Esophagus mucosa (tissue), 1 donor: ENCODE measurements at places on chromosomes 7 and 10.
A peak's percentile ranks its signal among the peaks of the same experiment; 100 is the strongest.

- peak; percentile 39 for ATAC-seq
Observed at GRCh38 chr7:86949052-86949778, 110.2 kb downstream of the ELAPOR2 start.

DNA sequence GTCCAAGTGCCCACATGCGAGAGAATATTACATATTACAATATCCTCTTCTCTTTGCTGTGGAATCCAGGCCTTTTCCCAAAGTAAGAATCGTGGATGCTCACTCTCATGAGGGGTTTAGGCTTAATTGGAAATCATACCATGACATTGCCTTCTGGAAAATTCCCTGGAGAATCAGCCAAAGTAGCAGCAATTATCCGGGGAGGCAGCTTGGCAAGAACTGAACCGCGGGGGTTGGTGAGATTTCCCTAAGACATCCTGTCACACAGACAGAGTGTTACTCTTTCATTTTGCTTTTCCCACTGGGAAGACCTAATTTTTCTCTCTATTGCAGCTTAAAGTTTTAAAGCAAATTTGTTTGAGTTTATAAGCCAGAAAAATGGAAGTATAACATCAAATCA, 463.6 kb upstream of the DPP6 start:
- ATAC-seq, result no peak

- ATAC-seq, result no peak
Observed at GRCh38 chr7:99422186-99422585, 13.4 kb downstream of the BUD31 start.

DNA sequence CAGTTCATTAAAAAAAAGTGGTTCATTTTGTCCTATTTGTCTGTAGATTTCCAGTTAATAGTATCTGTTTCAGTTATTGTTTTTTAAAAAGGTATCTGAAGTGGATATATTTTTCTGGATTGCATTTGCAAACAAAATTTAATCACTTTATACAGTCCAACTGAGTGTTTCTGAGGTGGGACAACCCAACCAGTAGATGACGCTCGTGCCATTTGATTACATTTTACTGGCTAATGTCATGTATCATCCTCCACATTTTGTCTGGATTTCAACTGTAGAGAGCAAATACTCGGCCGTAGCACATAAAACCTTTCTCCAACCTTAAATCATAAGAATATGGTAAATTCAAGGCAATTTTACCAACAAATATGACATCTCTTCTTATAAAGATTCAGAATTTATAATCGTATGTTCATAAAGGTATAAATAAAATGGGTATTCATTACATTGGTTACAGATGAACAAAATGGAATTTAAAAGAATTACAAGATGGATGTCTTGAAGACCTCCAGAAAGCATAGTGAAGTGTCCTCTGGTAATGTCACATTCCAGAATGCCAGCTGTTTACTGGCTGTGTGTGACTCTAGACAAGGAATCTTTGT, 789.0 kb downstream of the PHTF2 start:
- ATAC-seq, result no peak

GRCh38 chr10:88213065-88213605, 349.7 kb downstream of the PTEN start:
- ATAC-seq, result no peak
